ENCODE measurements at places on chromosomes 2 and 18.

DNA sequence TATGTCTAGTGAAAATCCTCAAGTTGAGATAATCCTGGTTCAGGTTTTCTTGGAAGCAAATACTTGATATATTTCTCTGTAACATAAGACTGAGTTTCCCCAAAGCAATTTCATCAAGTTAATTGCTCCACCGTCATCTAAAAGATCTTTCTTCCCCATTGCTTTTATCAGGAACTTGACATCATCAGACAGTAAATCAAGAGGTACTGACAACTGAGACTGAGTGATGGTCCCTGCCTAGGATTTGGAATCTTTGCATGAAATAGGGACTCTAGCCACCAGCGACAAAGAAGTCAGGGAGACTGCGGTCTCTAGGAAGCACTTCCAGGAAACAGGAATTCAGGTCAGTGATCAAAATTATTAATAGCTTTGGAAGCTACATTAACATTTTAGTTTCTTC, 43.4 kb upstream of the SCN1A start:
- DNase-seq = no peak

- DNase-seq = no peak
Measured at GRCh38 chr18:9405130-9405529, 70.2 kb upstream of the RALBP1 start.

DNA sequence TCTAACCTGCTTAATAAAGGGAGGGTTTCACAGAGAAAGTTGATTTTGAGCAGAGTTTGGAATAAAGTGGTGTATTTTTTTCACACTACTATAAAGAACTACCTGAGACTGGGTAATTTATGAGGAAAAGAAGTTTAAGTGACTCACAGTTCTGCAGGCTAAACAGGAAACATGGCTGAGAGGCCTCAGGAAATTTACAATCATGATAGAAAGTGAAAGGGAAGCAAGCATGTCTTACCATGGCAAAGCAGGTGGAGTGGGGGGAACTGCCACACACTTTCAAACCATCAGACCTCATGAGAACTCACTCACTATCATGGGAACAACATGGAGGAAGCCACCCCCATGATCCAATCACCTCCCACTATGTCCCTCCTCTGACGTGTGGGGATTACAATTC, 546.7 kb downstream of the EPHA4 start:
- DNase-seq = no peak

DNA sequence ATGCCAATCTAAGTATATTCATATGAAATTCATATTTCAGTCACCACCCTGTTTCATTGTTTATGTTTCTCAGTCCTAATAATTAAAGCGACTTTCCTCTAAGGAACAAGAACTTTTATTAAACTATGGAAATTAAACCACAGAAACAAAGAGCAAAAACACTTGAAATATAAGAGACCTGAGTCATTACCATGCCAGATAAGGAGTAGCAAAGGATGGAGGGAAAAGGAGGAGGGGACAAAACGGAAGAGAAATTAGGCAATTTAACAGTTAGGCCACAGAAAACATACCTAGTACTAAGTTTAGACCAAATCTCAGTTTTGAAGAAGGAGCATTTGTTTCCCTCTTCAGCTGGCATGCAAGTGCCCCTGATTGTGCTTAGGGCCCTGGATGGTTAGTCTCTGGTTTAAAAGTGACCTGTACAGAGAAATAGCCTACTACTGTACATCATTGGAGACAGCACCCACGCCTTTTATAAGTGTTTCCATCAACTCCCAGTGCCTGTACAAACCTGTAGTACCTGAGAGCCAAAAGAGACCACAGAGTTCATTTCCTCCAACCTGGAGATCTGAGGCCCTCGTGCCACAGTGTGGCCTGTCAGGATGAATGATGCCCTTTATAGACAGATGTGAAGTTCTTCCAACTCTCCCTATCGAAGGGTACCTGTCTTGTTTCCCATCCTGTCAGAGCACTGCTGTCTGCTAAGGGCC, 74.5 kb downstream of the SPATS2L start:
- no peak for DNase-seq

- no peak for DNase-seq
Measured at GRCh38 chr2:237324405-237324831, 89.5 kb downstream of the COL6A3 start.

DNA sequence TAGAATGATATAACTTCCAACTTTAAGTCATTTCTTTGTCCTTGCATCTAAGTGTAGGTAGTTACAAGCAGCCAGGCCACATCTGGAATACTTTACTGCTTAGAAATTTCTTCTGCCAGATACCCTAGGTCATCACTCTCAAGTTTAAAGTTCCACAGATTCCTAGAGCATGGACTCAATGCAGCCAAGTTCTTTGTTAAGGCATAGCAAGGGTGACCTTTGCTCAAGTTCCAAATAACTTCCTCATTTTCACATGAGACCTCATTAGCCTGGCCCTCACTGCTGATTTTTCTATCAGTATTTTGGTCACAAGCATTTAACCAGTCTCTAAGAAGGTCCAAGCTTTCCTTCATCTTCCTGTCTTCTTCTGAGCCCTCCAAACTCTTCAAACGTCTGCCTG, 7.8 kb upstream of the UGT1A9 start:
- DNase-seq = no peak

GRCh38 chr2:239240414-239240881, 160.4 kb downstream of the HDAC4 start:
- DNase-seq = no peak

DNA sequence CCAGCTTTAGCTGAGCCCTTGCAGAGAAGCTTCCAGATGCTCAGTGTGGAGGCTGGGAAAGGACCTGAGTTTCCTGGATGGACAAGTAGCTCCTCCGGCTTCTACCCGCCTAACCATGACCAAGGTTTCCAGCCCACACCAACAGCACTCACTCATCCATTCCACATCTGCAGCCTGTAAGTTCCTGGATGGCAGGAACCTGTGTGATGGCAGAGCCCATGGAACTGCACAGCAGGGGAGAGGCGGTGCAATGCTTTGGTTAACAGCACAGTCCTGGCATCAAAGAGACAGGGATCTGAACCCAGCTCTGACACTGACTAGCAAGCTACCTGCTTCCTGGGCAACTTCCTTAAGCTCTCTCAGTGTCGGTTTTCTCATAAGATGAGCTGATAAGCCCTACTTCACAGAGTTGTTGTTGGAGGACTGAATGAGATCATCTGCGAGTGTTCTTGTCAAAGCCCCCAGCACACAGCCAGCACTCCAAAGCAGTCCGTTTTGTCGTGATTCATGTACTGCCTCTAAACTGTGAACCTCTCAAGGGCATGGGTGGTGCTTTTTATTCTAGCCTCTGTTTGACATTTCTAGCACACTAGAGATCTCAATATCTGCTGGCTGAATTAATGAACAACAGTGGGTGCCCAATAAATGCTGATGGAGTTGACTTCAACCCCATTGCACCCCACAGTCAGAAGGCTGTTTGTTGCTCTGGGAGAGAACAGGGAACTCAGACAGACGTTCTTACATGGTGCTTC, 41.6 kb upstream of the OTOF start:
- DNase-seq = no peak

DNA sequence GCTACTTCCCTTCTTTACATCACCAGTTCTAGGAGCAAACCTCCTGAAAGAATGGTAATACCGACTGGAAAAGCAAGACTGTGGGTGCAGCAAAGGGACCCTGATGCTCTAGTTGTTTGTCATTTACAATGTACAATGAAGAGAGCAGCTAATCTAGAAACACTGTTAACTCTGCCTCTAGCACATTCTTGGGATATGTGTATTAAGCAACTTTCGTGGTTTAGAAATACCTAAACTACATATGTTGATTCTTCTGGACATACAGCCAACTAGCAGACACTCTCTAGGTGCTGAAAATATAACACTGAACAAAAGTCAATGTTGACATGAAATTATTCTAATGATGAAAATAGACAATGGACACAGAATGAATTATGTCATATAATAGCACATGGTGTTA, 440.3 kb upstream of the MC4R start:
- DNase-seq = no peak

- no peak for DNase-seq
Measured at GRCh38 chr2:149410701-149411484, 80.5 kb downstream of the LYPD6 start.

- peak; percentile 86 for DNase-seq
Measured at GRCh38 chr18:32373995-32374394, 96.7 kb downstream of the GAREM1 start.

- no peak for DNase-seq
Measured at GRCh38 chr18:56727399-56727798, 76.2 kb downstream of the WDR7 start.

DNA sequence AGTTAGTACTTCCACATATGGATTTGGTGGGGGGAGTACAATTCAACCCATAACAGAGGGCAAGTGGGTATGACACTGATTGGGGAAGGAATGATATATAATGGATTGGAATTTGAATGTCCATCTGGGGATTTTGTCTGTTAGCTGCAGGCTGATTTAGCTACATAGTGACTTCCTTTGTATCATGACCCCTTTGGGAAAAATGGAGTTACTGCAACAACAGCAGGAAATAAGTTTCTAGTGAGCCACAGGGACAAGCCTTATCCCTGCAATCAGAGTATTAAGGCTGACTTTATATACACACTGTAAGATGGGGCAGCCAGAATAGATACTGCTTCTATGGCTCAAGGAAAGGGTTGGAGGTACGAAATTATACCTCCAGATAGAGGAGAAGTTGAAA, 404.4 kb upstream of the MEIS1 start:
- DNase-seq = no peak

- no peak for DNase-seq
Measured at GRCh38 chr2:160652236-160652635, 158.6 kb upstream of the RBMS1 start.

DNA sequence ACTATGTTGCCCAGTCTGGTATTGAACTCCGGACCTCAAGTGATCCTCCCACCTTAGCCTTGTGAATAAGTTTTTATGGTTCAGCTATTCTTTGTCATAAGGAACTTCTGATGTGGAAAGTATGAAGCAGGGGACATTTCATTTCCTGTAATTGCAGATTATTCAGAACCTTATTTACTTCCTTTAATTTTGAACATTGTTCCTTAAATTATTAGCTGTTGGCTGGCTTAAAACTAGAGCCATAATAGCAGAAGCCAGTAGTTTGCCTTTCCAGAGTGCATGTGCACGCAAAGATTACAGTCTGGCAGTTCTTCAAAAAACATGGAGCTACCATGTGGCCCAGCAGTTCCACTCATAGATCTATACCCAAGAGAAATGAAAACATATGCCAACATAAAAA, 53.1 kb downstream of the PMS1 start:
- no peak for DNase-seq

- DNase-seq = no peak
Measured at GRCh38 chr18:9570255-9570654, 44.1 kb downstream of the PPP4R1 start.

- DNase-seq = no peak
Measured at GRCh38 chr2:217461674-217462073, 541.1 kb downstream of the TNS1 start.

GRCh38 chr2:196289000-196289399, 117.6 kb upstream of the STK17B start:
- DNase-seq = no peak

DNA sequence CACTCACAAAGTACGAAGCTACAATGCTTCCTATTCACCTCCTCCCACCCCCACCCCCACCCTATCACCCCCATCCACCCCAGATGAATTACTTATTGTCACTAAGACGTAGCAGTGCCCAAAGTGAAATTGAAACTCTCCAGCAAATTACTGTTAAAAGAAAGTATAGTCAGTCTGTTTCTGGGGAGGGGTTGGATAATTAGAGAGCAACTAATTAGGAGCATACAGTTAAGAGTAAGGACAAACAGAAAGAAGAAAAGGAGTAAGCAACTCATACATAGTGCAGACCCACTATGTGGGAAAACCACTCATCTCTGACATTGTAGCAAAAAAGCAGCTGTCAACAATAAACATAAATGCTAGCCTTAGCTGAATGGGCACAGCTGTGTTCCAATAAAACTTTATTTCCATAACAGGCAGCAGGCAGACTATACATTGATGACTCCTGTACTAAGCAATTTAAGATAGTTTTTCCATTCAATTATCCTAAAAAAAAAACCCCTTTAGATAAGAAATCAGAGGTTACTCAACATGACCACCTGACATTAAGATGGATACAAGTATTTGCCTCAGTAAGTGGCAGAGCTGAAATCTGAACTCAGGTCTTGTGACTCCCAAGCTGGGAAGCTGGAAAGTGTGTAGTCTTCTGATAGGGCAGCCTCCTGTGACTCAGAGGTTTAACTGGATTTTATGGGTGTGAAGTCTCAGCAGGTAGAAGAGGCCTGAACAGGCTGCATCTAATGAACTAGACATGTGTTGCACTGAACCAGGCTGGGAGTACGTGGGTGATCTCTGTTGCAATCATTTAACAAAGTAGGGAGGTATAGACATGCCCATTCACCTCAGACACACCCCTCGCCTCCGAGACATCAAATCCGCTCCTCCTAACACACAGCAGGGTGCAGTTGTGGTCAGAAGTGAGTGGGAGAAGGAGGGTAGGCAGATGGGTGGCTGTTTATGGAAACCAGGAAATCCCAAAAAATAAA, 171.8 kb upstream of the KLF7 start:
- no peak for DNase-seq

DNA sequence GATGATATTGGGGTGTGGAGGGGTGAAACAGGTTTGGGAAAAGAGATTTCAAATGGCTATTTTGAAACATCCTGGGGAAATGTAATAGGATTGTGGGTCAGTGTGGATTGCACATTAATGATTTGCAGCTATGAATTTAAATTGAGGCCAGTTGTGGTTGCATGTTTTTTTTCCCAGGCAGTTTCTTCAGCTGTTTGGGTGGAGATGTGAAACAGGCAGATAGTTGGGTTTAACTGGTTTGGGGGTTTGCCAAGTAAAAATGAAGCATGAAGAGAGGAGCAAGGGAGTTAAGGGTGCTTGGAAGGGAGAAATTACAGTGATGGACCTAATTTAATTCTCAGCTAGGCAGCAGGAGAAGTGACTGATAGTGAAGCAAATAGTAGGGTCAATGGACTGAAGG, 16.8 kb downstream of the GPD2 start:
- no peak for DNase-seq

DNA sequence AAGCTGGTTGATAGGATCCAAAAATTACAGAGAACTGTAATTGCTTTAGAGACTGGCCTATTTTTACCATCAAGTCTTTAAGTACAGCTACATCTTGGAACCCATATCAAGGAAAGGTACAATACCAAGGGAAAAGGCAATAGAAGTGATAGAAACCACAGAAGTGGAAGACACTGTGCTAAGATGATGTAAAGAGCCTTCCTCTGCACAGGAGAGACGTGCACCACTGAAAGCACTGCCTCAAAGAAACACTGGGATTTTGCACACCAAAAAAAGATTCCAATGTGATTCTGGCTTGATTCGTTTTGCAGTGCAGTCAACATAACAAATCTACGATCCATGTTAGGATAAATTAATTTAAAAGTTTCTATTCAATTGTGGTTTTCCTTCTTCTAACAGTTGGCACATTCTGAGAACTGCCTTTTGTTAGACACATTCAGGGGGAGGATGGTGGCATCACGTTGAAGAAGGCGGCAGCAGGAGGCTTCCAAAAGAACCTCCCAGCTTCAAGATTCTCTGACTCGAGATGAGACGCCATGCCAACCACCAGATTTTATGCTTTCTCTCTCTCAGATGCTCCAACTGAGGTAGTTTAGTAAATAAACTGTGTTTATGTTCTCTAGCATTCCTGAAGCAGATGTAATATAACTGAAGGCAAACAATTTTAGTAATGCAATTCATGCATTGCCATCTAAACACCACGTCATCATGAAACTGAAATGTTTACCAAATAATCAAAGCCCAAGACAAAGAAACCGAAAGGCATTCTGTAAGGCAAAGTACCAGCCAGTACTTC, 102.9 kb downstream of the BCL2 start:
- DNase-seq = no peak

All from NCI-H1092 treated with DMSO at 0.1 percent for 48 hours (cell line).